ENCODE measurements at places on chromosomes 1 and 21.

- no peak for DNase-seq
Measured at GRCh38 chr1:195960580-195960979, 647.7 kb downstream of the KCNT2 start.

GRCh38 chr1:207962716-207963426 is 51.9 kb upstream of the CD34 start:
- peak; percentile 71 for DNase-seq

- DNase-seq: no peak
Measured at GRCh38 chr1:199221371-199222150, 582.7 kb downstream of the PTPRC start.

DNA sequence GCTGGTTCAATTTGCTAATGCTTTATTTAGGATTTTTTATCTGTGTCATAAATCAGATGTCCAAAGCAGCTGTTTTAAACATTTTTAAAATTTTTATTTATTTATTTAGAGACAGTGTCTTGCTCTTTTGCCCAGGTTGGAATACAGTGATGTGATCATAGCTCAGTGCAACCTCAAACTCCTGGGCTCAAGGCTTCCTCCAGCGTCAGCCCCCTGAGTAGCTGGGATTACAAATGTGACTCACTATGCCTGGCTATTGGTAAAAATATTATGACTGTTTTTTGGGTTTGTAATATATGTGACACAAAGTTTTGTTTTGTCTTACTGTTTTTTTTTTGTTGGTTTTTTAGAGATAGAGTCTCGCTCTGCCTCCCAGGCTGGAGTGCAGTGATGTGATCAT is 11.8 kb downstream of the ZBED6 start:
- DNase-seq: no peak

GRCh38 chr1:153397051-153397923 is 6.4 kb upstream of the S100A8 start:
- no peak for DNase-seq

DNA sequence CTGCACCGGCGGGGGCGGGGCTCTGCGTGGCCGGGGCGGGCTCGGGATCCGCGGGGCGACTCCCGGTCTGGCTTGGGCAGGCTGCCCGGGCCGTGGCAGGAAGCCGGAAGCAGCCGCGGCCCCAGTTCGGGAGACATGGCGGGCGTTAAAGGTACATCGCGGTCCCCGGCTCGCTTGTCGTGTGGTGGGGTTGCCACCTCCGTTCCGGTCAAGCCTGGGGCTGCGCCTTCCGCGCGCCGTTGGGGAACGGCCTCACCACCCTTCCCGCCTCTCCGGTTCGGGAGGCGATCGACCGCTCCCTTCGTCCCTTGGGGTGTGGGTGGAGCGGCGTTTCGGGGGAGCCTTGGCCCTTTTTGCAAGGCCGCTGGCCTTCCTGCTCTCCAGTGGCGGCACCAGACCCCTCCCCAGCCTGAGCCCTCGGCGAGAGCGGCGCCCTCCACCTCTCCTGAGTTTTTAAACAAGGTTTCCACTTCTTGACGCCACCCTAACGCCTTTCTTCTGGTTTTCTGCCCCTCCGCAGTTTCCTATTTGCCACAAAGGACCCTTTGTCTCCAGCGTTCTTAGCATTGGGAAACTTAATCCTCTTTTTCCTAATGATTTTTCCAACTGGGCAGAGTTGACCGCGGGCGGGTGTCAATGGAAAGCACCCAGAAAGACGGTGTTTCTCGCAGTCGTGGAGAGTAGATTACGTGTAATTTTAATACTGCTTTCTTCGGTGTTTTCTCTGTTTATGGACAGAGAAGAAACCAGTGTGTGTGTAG is at the start of the genes LEPR and LEPROT:
Gene LEPR, plus strand, starts transcription at position 79 of the 761 bp plus-strand sequence. CDS start 144,898 bp downstream, outside the sequence.
Gene LEPROT, plus strand, starts transcription at position 79 of the 761 bp plus-strand sequence. Its CDS starts 57 bp downstream, at position 136.
- no peak for DNase-seq

DNA sequence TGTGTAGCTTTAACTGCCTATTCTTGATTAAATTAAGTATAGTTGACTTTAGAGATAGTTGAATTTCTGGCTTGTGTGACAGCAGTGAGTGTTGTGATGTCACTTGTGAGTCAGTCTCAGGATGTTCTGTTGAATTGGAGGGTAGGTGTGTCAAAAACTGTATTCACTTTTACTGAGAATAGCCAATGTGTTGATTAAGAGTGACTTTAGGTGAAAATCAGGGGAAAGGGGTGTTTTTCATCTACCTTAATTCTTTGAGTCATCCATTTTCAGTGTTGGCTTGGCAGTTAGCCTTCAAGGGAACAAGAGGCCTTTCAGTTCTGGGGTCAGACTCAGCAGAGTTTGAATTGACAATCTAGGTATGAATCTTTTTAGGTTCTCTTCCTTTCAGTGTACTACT is 75.9 kb downstream of the CDC14A start:
- DNase-seq: no peak

- no peak for DNase-seq
Measured at GRCh38 chr1:162596514-162597170, 35.1 kb downstream of the UAP1 start.

DNA sequence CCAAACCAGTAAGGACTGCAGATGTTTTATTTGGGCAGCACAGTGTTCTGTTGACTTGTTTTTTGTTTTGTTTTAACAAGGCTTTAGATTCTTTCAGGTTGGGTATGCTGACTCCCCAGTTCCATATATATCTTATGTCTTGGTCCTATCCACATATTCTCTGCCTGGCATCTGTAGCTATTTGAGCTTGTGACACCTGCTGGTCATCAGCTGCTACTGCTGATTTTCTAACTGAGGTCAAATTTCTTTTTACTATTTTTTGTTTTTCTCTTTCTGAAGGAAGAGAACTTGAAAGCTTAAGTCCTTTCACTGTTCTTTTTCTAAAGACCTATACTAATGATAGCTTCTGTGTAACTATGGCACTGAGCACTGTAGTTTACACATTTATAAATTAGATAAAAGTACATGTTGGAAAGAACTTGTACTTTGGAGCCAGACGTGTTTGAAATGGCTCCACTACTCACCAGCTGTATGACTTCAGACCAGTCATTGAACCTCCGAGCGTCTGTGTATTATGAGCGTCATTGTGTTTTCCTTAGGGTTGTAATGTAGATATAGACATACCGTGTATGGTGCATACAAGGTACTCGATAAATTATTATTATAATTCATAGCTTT is 109.4 kb downstream of the NRDC start:
- DNase-seq: no peak

DNA sequence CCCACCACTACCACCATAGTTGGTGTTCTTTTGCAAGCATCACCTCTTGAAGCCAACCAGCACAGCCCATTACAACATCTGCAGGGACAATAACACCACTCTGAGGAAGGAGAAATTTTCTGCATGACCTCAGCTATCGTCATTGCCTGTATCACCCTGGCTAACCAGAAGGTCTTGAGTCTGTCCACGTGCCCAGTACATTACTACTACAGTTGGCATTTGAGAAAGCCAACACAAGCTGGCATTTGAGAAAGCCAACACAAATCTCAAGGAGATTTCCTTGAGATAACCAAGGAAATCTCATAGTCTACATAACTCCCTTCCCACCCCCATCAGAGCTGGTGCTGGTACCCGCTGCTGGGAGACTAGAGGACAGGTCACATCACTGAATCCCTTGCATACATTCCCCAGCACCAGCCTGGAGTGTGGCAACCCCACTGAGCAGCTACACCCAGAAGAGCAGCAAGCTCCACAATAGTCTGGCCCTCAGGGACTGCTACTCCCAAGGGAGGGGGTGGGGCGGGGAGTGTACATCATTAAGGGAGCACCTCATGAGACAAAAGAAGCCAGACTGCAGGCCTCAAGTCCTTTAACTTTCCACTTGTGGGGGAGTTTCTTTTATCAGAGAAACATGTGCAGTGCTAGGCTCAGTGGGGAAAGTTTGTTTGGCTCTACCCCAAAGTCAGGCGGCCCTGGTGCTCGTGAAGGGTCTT is 46.0 kb upstream of the GUCA2A start:
- no peak for DNase-seq
